Peyer's patch (tissue), 4 donors: ENCODE measurements at places on chromosomes 2 and 18.

DNA sequence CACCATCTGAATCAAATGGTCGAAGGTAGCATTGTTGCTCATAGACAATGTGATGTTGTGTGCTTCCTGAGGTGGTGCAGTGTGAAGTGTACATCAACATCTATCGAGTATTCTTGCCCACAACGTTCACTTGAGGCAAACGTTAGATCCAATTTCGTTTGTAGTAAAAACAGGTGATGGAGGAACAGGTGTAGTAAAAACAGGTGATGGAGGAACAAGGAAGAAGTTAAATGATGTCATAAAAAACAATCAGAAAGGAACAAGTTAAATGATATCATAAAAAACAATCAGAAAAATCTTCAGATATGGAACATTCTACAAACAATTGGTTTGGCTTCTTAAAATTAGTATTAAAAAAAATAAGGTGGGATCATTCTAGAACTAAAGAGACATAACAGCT, 11.3 kb downstream of the WDR7 start:
- no peak for DNase-seq

- DNase-seq = peak; percentile 80
These were observed 96.2 kb downstream of the CABLES1 start for GRCh38 chr18:23231340-23232021.

DNA sequence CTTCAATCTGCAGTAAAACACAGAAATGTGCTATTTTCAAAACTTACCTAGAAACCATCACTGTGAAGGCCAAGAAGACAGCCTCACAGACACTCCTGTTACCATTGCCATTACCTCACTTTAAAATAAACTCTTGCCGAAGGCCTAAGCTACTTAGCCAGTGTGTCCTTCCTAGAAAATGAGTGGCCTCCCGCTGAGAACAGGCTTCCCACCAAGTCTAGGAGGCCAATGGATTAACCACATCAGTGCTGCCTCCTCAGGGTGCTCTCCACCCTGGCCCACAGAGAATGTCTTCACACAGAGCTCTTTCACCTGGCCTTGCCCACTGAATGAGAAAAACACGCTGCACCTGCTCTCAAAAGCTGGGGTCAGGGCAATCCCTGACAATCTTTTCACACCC, 47.5 kb downstream of the L3MBTL4 start:
- DNase-seq = no peak

GRCh38 chr18:50742952-50743351, 76.9 kb downstream of the MRO start:
- no peak for DNase-seq

DNA sequence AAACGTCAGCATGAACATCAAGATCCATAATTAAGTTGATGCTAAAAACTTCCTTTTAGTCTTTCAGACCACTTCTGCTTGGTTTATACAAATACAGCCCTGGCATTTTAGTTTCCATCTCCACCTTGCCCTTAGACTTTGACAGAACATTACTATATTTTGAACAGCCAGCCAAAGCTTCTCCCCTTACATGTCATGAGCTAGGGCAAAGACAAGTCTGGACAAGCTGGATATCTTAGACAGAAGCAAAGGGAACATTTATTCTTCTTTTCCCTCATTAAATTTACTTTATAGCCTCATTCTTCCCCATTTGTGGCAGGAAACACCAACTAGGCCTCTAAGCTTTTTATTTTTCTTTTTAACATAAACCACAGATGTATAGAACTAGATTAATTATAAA, 403.3 kb downstream of the SUCLG1 start:
- no peak for DNase-seq

DNA sequence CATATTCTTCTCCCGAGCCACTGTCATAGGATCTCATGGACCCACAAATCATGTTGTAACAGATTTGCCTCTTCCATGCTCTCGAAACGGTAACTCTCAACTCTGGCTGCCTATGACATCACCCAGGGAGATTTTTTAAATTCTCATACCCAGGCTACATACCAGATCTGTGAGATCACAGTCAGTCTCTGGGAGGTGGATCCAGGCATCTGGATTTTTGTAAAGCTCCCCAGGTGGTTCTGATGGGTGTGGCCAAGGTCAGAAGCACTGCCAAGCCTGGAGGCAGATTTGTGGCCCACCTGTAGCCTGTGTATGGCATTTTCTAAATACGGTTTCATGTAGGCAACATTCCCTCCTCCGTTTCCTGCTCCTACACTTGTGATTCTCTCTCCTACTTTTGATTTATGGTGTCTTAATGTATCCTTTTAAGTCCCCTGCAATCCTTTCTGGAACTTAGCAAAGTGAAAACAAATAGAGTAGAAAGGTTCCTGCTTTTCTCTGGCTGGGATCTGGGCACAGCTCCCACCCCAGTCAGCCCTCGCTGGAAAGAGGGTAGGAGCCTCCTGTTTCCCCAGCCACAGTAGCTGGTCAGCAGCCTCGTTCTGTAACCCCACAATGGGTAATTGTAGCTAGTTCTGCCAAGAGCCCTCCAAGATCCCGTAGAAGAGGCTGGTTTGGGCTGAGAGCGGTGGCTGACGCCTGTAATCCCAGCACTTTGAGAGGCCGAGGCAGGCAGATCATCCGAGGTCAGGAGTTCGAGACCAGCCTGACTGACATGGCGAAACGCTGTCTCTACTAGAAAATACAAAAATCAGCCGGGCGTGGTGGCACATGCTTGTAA, 96.2 kb downstream of the KLHL29 start:
- peak; percentile 19 for DNase-seq

GRCh38 chr2:173625315-173625714, 270.6 kb downstream of the CDCA7 start:
- no peak for DNase-seq

DNA sequence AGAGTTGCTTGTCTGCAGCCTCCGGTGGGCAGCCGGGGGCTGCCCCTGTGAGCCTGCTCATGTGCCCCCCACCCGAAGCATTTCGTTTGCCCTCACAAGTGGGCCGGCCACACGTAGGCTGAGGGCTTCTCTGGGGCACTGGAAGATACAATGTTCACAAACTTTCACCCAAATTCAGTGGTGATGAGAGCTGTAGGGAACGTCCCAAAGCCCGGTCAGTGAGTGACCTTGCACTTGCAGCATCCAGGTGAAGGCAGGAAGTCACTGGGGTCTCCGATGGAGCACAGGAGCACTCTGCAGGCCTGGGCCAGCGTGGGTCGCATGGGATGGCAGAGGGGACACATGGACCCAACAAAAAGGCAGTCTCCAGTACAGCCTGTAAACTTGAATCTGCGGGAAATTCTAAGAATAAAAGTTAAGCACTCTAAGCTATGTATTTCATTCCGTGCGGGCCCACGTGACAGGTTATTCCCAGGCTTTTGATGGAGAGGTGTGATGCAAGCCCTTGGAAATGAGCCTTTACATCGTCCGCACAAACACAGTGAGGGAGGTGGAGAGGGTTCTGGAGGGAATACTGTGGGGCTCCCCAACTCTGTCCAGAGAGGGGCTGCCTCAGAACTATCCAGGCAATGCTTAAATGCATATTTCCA, 42.5 kb downstream of the CNGA3 start:
- no peak for DNase-seq

DNA sequence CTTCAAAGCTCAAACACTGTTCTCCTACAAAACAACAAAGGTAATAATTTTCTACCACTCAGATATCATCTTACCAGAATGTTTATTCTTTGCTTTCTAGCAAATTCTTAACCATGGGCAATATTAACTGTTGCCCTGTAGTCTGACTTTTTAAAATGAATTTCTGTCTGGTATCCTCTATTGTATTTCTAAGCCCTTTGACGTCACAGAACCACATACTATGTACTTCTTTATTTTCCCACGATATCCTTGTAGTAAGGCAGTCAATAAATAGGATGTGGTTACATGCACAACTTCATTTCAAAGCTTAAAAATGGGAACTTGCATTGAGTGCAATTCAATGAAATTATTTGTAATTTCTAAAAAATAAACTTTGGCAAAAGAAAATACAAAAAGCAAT, 58.7 kb downstream of the THADA start:
- DNase-seq = no peak

- DNase-seq = no peak
These were observed 151.6 kb downstream of the FSHR start for GRCh38 chr2:49002750-49003149.

- no peak for DNase-seq
These were observed 81.0 kb downstream of the EDAR start for GRCh38 chr2:108907822-108908712.

GRCh38 chr2:218023636-218024035, 20.8 kb upstream of the TNS1 start:
- DNase-seq = no peak

DNA sequence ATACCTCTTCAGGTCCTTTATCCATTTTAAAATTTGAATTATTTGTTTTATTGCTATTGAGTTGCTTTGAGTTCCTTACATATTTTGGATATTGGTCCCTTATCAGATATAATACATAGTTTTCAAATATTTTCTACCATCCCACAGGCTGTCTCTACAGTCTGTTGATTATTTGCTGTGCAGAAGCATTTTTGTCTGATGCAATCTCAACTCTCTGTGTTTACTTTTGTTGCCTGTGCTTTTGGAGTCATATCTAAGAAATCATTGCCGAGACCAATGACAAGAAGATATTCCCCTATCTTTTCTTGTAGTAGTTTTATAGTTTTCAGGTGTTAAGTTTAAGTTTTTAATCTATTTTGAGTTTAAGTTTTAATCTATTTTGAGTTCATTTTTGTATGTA, 25.2 kb upstream of the RASGRP3 start:
- no peak for DNase-seq

DNA sequence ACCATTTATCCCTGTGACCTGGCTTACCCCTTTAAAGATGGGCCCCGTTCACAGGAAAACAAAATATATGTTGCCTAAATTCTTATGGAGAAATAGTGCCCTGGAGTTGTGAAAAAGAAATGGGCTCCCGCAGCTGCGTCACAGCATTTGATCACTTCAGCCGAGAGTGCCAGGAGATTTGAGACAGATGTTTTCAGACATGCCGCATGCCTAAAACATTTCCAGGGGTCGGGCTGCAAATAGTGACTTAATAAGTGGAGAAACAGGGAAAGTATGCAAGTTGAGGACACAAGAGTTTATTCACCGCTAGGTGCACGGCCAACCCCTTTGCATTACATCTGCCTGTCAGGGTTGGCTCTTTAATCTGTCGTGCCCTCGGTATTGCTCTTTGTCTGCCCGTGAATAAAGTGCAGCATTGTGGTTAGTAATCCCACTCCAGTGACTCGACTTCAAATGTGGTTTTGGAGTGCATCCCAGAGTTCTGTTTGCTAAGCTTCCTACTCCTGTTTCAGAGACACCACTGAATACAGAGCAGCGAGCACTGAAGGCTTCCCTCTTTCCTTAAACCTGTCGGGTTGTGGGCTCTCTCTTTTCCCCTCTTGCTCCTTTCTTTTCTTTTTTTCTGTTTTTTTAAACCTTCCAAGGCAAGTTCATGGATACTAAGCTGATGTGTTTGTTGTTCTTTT, 187.5 kb downstream of the LTBP1 start:
- peak; percentile 58 for DNase-seq

DNA sequence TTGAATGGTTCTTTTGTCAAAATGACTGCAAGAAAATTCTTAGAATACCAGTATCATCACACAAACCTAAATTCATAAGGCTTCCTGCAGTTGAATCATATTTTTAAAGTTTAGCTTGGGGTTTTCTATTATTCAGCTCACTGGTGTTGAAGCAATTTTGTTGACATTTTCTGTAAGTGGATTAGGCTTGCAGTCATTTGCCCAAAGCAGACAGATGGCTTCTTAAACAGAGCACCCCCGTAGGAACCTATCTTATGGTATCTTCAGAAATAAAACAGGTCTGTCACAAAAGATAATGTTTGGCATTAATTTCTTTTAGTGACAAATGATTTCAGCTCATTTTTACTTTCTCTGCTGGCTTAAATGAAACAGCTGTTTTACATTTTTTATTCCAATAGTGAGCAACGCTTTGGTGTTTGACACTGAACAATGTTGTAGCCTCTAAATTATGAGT, 331.1 kb downstream of the PLCL1 start:
- DNase-seq = no peak

DNA sequence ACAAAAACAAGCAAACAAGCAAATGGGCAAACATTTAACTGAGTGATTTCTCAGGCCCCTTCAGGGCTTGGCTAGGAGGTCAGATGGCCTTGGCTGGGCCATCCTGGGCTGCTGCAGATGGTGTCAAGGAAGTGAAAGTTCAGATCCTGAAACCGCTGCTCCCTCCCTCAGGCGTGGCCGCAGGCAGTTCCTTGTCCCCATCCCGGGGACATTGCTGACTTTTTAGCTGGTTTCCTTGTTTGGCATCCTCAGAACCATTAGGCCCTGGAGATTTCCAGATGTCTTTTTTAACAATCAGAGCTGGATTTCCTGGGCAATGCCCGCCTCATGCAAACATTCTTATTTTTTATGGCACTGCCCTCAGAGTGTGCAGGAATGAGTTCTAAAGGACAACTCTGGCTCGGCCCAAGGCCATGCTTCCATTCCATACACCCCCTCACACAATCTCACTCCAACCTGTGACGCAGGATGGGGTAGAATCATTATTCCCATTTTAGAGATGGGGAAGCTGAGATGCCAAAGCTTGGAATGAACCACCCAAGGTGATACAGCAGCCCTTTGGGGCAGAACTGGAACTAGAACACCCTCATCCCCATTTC, 86.1 kb upstream of the ZCCHC2 start:
- DNase-seq = no peak

- DNase-seq = no peak
These were observed 26.3 kb downstream of the RHOB start for GRCh38 chr2:20473128-20473527.

DNA sequence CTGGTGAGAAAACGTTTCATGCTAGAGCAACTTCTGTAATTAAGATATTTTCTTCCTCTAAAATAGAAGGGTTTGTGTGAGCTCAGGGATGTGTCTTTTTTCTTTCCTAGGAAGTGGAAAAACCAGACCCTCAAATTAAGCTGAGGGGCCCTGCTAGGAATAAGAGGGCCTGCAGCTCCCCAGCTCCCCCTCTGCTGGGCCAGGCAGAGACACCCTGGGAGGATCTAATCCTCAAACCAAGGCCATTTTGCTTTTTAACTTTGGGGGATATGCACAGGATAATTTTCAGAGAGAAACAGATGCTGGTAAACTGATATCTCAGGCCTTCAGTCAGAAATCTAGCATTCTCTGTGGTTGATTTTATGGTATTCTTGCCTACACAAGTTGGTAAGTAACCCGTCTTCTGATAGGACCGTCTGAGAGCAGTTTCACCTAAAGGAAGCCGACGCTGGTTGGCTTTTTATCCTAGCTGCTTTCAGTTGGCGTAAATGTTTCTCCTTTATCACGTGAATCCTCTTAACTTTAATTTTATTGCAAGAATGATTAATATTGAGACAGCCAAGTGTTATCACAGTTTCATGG, 34.8 kb downstream of the SNTG2 start:
- no peak for DNase-seq

DNA sequence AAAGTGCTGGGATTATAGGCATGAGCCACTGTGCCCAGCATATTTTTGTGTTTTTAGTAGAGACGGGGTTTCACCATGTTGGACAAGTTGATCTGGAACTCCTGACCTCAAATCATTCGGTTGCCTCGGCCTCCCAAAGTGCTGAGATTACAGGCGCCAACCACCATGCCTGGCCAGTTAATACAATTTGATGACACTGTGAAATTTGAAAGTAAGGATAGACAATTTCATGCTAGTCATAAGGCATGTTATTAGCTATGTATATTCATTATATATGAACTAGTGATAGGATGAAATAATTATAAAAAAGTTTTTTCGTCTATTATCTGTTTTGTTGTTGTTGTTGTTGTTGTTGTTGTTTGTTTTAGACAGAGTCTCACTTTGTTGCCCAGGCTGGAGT, 8.6 kb upstream of the RIF1 start:
- DNase-seq = no peak

GRCh38 chr2:48558456-48558855, 28.5 kb downstream of the STON1 start:
- no peak for DNase-seq
